Tibial nerve (tissue), 4 donors: ENCODE measurements at places on chromosomes 6 and 20. TPM values are rescaled to one million over a fixed set of nuclear protein-coding genes. Genes with fewer than 3 reads are reported as not detected.

C6orf141 gene
- total RNA-seq, result 5.0 TPM

ZSCAN23 gene
- 2.9 TPM for total RNA-seq

- no peaks in the 10 kb centered on the region for H3K4me1 ChIP-seq
- H3K27me3 ChIP-seq, result no peaks in the 10 kb centered on the region
- no peak for DNase-seq
- no peaks in the 10 kb centered on the region for H3K36me3 ChIP-seq
- H3K27ac ChIP-seq, result no peak overlapping the region
These were observed 18.0 kb downstream of the STX7 start for GRCh38 chr6:132494954-132495353.

DNA sequence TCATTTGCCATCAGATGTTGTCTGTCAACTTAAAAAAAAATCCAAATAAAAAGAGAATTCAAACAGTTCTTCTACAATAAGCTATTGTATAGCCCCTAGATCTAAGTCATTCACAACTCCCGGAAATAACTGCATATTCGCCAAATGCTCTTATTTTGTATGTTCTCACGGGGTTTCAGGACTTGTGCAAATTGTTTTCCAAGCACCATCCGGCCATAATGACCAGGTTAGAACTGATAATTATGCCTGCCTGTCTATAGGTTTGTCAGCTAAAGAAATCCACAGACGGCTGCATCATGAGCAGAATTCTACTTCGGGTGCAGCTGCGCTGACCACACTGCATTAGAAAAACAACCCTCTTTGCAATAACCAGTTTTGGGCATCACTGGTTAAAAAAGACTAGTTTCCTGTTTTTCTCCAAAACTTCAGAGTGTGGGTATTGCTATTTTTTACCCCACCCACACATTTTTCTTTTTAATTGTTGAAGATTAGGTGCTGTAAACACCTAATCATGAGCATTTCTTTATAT, 87.7 kb downstream of the HIVEP2 start:
- H3K27ac ChIP-seq, result no peak overlapping the region
- no peak for DNase-seq
- H3K4me1 ChIP-seq, result peaks cover 40% of the 10 kb centered on the region
- H3K36me3 ChIP-seq, result no peaks in the 10 kb centered on the region
- peak overlapping the region; percentile 4 for H3K4me3 ChIP-seq

DNA sequence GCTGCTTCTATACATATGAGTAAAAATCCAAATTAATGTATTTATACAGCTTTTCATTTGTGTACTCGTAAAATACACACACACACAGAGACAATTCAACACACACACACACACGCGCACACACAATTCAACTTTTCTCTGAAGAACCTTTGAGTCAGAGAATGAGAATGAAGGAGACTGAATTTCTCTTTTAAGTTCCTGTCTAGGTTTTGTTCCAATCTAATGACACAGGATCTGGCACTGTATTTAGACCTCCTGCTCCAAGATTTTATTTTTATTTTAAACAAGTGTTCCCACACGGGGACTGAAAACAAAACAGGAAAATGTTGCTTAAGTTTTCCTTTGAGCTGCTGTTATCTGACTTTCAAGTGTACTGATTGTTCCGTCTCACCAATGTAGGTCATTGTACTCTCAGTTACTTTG, 250.8 kb downstream of the LAMA2 start:
- H3K4me3 ChIP-seq, result no peak overlapping the region
- H3K27me3 ChIP-seq, result no peaks in the 10 kb centered on the region
- peak overlapping the region; percentile 71 for H3K27ac ChIP-seq

DNA sequence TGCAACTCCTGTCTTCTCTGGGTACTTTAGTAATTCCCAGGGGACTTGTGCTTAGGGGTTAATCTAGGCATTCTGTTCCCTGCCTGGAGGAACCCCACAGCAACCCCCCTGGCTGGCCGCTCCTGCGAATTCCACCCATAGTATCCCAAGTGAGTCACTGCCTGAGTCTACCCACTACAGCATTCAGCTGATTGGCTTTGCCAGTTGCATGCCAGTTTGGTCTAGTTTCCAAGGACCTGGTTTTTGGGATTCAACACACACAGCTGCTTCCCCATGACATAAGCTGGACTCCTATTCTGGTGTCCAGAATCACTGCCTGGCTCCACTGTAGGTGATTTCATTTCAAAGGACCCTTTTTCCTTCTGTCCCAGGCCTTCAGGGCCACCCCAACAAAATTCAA, 40.3 kb downstream of the PLCG1 start:
- H3K4me3 ChIP-seq, result no peak overlapping the region
- H3K4me1 ChIP-seq, result peaks cover 34% of the 10 kb centered on the region

DNA sequence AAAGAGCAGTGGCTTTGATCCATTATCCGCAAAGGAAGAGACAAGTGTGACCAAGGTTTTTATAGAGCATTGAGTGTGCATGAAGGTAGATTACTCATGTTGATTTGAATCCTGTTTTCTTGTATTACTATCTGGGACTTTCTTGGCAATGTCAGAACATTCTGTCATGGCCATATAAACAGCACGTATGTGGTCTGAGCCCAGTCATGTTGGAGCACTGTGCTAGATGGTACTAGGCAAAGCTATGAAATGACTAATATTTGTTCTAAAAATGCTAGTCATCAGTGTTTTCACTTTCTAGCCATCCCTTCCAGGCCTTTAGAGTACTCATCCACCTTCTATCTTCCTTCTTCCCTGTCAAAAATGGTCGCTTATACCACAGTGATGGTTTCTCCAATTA, 278.6 kb upstream of the FLRT3 start:
- no peaks in the 10 kb centered on the region for H3K4me1 ChIP-seq
- H3K4me3 ChIP-seq, result no peak overlapping the region
- H3K27me3 ChIP-seq, result no peaks in the 10 kb centered on the region
- H3K27ac ChIP-seq, result no peak overlapping the region

- no peaks in the 10 kb centered on the region for H3K36me3 ChIP-seq
- no peak for DNase-seq
- no peak overlapping the region for H3K27ac ChIP-seq
- H3K4me3 ChIP-seq, result no peak overlapping the region
- H3K4me1 ChIP-seq, result no peaks in the 10 kb centered on the region
- H3K27me3 ChIP-seq, result no peaks in the 10 kb centered on the region
These were observed 156.3 kb downstream of the CARMIL1 start for GRCh38 chr6:25435416-25435985.
